CD4-positive, alpha-beta memory T cell (primary cell): ENCODE measurements at places on chromosomes 16 and 17. TPM values are rescaled to one million over a fixed set of nuclear protein-coding genes. Genes with fewer than 3 reads are reported as not detected.
A peak's percentile ranks its signal among the peaks of the same experiment; 100 is the strongest.

DNA sequence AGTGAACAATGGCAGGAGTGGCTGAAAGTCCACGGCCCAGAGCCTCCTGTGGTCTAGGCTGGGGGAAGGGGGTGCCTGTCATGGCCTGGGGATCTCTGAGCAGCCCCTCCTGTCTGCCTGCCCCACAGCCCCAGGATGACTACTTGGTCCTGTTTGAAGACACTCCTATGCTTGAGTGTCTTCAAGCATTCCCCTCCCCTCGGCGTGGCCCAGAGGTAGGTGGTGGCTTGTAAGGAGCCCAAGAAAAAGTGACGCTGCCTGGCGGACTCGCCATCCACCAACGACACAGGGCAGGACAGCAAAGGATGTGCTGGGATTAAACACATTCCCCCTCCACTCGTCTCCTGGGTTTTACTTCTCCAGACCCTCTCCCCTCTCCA is 5.7 kb downstream of the SULT1A1 start:
- H3K27me3 ChIP-seq: no peaks in the 10 kb centered on the region
- no peak overlapping the region for H3K27ac ChIP-seq
- no peak for DNase-seq

DNA sequence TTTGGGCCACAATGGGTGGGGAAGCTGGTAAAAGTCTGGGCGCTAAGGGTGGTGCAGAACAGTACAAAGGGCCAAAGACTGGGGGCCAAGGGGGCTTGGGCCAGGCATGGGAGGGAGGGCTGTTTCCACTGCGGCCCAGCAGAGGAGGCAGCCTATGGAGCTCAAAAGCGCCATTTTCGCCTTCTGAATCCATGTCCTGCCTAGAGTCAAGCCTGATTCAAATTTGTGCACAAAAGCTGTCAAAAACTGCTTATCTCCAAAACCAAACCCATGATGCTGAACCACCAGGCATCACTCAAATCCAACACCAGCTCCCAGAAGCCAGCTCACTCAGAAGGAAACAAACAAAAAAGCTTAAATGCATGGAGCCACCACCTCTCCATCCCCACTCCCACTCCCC is 16.0 kb downstream of the COG7 start:
- no peak overlapping the region for H3K4me3 ChIP-seq
- H3K27me3 ChIP-seq: no peaks in the 10 kb centered on the region
- no peak for DNase-seq
- H3K4me1 ChIP-seq: peaks cover 4% of the 10 kb centered on the region
- H3K27ac ChIP-seq: no peak overlapping the region
- H3K36me3 ChIP-seq: peaks cover 20% of the 10 kb centered on the region

DNA sequence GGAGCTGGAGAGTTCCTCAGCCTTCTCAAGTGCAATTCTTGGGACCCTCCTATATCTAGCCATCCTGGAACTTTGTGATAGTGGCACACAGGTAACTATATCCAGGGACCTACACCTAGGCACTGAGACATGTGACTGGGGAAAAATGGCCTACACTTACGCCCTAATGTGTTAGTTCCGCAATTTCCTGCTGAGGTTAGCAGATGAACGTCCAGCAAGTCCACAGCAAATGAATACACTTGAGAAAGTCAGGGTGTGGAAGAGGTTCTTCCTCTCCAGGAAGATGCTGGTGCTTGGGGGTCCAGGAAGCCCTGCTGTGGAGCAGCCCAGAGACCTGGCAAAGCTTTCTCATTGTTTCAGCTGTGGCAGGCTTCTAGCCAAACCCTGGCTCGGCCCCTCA is 20.8 kb downstream of the PIK3R5 start:
- H3K27ac ChIP-seq: no peak overlapping the region
- H3K4me3 ChIP-seq: no peak overlapping the region
- H3K4me1 ChIP-seq: peaks cover 94% of the 10 kb centered on the region
- no peaks in the 10 kb centered on the region for H3K27me3 ChIP-seq

- no peak for DNase-seq
- H3K27ac ChIP-seq: no peak overlapping the region
- H3K36me3 ChIP-seq: no peaks in the 10 kb centered on the region
- H3K27me3 ChIP-seq: no peaks in the 10 kb centered on the region
- no peak overlapping the region for H3K4me3 ChIP-seq
Measured at GRCh38 chr17:17504341-17505140, 8.3 kb upstream of the RASD1 start.

Gene CDH3
- not detected for polyA plus RNA-seq

Gene WNK4
- polyA plus RNA-seq: not detected

Gene CCL8
- not detected for polyA plus RNA-seq

- no peaks in the 10 kb centered on the region for H3K27me3 ChIP-seq
- DNase-seq: no peak
- H3K4me3 ChIP-seq: no peak overlapping the region
- no peak overlapping the region for H3K27ac ChIP-seq
- no peaks in the 10 kb centered on the region for H3K4me1 ChIP-seq
- H3K36me3 ChIP-seq: no peaks in the 10 kb centered on the region
Measured at GRCh38 chr16:19223235-19224170, 55.5 kb downstream of the SYT17 start.

- no peak for DNase-seq
- no peaks in the 10 kb centered on the region for H3K27me3 ChIP-seq
- no peaks in the 10 kb centered on the region for H3K36me3 ChIP-seq
Measured at GRCh38 chr17:56230660-56231059, 77.4 kb downstream of the ANKFN1 start.

Gene ATP6V0C
- 57.5 TPM for polyA plus RNA-seq

DNA sequence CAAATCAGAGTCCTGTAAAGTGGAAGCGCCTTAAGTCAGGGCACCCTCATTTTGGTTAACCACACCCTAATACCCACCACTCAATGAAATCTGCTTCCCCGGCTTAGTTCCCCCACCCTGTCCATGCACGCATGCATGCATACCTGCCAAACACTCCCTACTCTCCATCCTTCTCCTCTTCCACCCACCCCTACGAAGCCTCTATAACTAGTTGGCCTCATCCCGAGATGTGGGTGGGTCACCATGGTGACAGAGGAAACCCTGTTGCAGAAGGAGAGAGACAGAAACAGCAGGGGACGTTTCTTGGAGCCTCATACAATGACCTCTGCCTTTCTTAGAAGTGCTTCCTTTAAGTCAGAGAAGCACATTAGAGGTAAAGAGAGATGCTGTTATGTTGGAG is 46.8 kb upstream of the DNAH9 start:
- H3K4me1 ChIP-seq: no peaks in the 10 kb centered on the region
- no peak overlapping the region for H3K4me3 ChIP-seq
- no peak overlapping the region for H3K27ac ChIP-seq
- no peaks in the 10 kb centered on the region for H3K27me3 ChIP-seq

Gene MIS12
- polyA plus RNA-seq: 21.8 TPM

Gene TBX6
- polyA plus RNA-seq: 0.36 TPM

DNA sequence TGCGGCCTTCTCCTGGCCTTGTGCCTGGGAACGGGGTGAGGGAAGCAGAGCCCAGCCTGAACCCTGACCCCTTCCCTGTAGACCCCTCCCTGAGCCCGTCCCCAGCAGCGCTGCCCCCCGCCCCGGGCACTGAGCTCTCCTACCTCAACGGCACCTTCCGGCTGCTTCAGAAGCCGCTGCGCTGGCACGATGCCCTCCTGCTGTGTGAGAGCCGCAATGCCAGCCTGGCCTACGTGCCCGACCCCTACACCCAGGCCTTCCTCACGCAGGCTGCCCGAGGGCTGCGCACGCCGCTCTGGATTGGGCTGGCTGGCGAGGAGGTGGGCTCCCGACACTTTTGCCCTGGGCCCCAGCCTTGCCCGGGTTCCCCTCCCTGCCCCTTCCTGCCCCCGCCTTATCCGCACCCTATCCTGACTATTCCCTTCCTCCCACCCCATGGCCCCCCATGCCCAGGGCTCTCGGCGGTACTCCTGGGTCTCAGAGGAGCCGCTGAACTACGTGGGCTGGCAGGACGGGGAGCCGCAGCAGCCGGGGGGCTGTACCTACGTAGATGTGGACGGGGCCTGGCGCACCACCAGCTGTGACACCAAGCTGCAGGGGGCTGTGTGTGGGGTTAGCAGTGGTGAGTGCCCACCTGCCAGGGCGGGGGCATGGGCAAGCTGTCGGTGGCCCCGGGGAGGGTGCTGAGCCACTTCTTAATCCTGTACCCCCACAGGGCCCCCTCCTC is 62.1 kb downstream of the MRC2 start:
- H3K36me3 ChIP-seq: no peaks in the 10 kb centered on the region
- DNase-seq: no peak
- no peaks in the 10 kb centered on the region for H3K27me3 ChIP-seq
- no peak overlapping the region for H3K4me3 ChIP-seq
- H3K27ac ChIP-seq: no peak overlapping the region

DNA sequence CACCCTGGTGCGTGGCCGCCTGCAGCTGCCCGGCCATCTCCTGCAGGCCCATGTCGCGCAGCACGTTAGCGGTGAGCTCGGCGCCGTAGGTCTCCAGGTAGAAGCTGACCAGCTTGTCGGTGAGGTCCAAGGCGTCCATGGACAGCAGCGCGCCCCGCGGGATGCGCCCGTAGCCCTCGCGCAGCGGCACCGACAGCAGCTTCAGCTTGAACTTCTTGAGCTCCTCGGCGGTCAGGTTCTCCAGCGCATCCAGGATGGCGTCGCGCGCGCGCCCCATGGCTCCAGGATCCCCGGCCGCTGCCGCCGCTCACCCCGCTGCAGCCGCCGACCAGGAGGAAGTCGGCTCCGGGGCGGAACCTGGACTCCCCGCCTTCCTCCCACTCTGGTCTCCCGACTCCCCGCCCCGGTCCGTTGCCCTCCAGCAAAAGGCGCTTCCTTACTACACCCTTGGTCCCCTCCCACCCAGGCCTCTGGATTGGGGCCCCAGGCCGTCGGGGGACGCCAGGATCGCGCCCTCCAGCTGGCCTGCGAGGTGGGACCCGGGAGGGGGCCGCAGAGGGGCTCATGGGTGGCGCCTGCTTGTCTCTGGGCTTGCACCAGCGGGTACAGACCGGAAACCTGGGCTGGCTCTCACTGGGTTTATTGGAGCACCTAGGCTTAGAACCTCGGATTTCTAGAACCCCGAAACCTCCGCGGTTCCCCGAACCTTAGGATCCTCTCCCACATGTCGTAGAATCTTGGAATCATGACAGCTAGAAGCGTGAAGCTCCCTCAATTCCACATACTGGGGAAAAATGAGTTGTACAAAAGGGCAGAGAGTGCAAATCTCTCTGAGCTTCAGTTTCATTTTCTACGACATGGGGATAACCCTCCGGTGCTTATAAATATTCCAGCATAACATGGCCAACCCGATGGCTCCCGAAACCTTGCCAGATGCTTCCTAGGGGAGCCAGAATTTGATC is at the start of gene PYCARD:
Gene PYCARD, minus strand, starts transcription at position 347 of the 962 bp plus-strand sequence. Its CDS starts 70 bp downstream, at position 277.
- no peaks in the 10 kb centered on the region for H3K27me3 ChIP-seq
- H3K27ac ChIP-seq: peak within 1 kb of the TSS; percentile 59
- no peaks in the 10 kb centered on the region for H3K36me3 ChIP-seq
- peak within 1 kb of the TSS; percentile 94 for H3K4me3 ChIP-seq
- peak; percentile 46 for DNase-seq

Gene ABCA5
- 7.7 TPM for polyA plus RNA-seq

DNA sequence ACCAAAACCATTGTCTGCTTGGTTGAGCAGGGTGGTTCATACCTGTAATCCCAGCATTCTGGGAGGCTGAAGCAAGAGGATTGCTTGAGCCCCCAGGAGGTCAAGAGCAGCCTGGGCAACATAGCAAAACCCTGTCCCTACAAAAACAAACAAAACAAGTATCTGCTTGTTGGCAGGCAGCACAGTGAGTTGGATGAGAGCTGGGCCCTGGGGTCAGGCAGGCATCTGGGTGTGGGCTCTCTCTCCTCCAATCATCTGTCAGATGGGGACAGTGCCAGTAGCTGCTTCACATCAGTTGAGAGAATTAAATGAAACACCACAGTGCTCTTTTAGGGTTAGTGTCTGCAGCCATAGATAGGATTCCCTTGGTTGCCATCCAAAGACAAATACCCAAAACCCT is 5.8 kb downstream of the ARMC7 start:
- no peak for DNase-seq
- H3K4me1 ChIP-seq: peaks cover 32% of the 10 kb centered on the region
- no peak overlapping the region for H3K27ac ChIP-seq
- no peaks in the 10 kb centered on the region for H3K27me3 ChIP-seq
- no peaks in the 10 kb centered on the region for H3K36me3 ChIP-seq
- H3K4me3 ChIP-seq: no peak overlapping the region

- H3K27me3 ChIP-seq: no peaks in the 10 kb centered on the region
- DNase-seq: no peak
- no peaks in the 10 kb centered on the region for H3K36me3 ChIP-seq
- peaks cover 64% of the 10 kb centered on the region for H3K4me1 ChIP-seq
Measured at GRCh38 chr16:89373355-89374110, 116.8 kb downstream of the ANKRD11 start.
